ENCODE measurements at places on chromosomes 6 and 20.

DNA sequence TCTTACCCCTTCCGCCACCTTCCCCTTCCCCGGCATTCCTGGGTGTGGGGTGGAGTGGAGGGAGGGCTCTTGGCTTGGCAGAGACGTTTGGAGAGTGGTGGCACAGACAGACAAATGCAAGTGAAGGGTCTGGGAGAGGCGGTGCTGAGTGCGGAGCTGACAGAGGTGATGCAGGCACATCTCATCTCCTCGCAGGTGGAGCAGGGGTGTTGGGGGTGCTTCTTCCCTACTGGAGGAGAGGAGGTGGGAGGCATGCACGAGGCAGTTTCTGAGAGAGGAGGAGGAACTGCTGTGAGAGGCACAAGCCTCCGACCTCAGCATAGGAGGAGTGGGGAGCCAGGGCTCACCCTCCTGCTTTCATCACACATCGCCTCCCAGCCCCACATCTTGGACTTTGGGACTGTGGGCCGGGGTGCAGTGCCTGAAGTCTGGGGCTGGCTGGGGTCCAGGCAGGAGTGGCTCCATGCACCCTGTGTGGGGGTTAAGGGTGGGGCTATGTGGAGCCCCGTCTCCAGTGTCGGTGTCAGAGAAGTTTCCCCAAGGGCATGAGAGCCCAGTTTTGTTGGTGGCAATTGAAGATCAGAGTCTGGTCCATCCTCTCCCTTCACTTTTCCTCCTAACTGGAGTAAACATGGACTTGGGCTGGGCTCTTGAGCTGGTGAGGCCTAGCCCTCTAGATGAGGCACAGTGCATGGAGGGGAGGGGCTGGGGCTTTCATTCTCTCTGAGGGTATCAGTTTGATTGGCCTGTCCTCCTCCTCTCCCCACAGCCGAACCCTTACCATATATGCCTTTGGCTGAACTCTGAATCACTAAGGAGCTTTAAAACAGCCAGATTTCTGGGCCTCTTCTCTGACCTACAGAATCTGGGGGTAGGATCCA is 20.2 kb upstream of the SLC22A7 start:
- DNase-seq, result no peak

DNA sequence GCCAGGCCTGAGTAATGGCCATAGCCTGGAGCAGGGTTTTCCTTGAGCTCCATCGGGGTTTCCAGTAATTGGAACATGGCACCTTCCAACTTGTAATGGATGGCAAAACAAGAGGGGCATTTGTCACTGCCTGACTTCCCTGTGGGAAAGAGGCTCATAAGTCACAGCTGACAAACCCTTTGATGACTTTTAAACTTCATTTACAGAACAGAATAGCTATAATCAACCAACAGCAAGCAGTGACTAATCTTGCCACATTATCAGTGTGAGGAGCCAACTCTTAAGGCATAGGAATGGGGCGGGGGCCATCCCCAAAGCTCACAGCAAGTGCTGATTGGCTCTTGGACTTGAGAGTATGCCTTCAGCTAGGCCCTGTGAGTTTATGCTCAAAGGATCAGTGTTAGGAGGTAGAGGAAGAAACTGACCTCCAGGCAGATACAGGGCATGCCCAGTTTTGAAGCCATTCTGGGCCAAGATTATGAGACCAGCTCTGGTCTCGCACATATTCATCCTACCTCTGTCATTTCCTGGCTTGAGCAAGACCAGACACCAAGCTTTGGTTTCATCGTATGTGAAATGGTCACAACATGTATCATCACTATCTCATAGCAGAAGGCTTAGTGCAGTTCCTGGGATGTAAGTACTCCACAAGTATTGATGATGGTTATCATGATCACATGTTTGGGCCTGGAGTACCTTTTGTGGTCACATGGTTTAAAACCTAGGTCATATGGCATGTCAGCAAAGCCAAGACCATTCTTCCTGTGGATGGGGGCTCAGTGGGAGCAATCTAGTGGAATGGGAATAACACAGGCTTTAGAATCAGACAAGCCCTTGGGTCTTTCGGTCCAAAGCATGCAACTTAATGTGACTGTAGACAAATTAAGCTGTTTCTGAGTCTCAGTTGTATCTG is 49.2 kb downstream of the EIF2S2 start:
- no peak for DNase-seq

DNA sequence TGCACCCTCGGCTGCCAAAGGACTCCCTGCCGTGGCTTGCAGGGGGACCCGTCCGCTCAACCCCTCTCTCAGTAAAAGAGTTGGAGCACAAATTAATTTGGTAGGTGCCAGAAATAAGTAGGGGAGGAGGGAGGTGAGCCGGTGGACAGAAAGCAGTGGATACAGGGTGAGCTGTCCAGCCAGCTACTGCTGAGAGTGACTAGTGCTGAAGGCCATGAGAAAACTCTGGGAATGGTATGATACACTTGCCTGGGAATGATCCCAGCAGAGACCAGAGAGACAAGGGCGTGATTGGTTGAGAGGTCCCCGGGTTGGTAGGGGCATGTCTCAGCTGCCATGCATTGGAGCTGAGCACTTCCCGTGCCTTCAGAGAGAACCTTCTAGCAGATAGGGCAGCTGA is 15.7 kb downstream of the FOXQ1 start:
- no peak for DNase-seq

- no peak for DNase-seq
These were observed 85.0 kb upstream of the PMEPA1 start for GRCh38 chr20:57794600-57795341.

- no peak for DNase-seq
These were observed 135.0 kb upstream of the JARID2 start for GRCh38 chr6:15110726-15111354.

- no peak for DNase-seq
These were observed 109.4 kb downstream of the TBXT start for GRCh38 chr6:166058064-166058739.

GRCh38 chr20:58048096-58048702 is 180.3 kb downstream of the ANKRD60 start:
- DNase-seq, result no peak

DNA sequence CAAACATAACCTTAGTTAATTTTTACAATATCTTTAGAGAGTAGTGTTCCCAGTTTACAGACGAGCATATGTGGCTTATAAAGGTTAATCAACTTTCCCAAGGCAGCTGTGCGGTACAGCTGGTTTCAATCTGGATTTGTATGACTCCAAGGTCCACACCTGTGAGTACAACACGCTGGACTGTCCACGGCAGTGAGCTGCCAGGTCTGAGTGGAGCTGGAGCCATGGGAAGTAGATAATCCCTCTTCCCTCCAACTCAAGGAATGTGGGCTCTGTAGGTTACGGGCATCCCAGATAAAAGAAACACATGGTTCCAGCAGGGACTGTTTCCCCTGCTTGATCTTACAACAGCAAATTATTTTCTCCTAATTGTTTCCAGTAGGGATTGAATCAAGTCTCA is 102.2 kb downstream of the SOD2 start:
- no peak for DNase-seq
